ENCODE measurements at places on chromosomes 7 and 10.

GRCh38 chr10:60388709-60389301 is 870 bp downstream of the ANK3 start:
- DNase-seq: peak; percentile 10

GRCh38 chr10:4102802-4103344 is 317.9 kb upstream of the KLF6 start:
- no peak for DNase-seq

- DNase-seq: no peak
Observed at GRCh38 chr7:148921806-148922205, 37.7 kb upstream of the EZH2 start.

DNA sequence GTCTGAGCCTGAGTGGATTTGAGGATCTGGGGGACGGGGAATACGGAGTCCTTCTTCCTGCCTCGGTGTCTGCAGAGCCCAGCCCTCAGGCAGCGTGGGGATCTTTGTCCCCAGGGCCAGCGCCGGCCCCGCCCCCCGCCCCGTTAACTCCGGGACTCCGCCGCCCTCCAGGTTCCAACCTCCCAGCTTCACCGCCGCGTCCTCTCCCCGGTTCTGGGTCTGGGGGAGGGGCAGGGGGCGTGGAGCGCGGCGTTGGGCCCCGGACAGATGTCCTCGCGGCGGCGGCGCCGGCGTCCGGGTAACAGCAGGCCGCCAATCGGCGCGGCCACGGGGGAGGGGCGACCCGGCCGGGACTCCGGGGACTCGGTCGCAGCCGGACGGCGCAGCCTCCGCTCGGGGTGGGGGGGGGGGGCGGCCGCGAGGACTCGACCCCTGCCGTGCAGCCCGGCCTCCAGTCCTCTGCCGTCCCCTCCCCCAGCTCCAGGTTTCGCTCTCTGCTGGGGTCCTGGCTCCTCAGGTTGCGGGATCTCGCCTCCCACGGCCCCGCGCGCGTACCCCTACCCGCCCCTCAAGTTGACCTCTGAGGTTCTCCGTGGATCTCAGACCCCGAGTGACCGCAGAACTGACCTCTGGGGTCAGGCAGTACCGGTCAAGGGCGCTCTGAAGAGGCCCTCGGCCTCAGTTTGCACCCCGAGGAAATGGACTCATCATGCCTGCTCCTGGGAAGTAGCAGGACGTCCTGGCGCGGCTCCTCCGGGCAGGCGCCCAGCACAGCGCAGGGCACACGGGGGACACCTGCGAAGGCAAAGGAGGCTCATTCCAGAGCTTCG is 2.3 kb upstream of the ELFN1 start:
- DNase-seq: no peak

DNA sequence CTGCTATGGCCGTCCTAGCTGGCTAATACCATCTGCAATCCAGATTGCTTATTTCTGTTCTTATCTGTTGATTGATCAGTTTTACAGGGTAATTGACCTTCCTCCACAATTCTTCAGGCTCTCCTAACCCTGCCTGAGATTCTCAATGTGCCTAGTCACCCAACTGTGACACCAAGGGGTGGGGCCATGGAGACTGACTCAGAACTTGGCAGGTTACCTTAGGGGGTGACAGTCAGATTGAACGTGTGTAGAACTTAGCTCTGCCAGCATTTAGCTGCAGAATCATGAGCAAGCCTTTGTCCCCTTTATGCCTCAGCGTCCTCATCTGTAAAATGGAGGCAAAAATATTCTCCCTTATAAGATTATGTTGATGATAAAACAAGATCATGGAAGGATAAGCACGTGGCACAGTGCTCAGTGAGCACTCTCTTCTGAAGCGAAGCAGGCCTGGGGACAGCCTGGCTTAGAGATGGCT is 19.1 kb upstream of the LEP start:
- no peak for DNase-seq

GRCh38 chr10:3068968-3069737 is 1.8 kb downstream of the PFKP start:
- DNase-seq: peak; percentile 18

- no peak for DNase-seq
Observed at GRCh38 chr7:47875998-47876744, 72.1 kb downstream of the PKD1L1 start.

DNA sequence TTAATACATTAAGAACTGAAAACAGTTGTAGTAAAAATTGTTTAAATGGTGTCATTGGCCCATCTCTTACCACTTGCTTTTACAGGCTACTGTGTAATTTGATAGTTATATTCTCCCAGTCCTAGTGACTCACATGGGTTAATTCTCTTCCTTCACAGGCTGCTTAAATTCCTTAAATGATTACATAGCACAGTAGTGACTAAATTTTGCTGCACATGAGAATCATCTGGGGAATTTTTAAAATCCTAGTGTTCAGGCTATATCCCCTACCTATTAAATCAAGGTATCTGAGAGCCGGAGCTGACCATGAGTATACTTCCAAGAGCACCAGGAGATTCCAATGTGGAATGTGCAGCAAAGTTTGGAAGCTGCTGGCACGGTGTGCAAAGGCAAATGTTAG is 45.3 kb upstream of the ZNF800 start:
- no peak for DNase-seq

GRCh38 chr7:81256991-81257390 is 338.1 kb upstream of the SEMA3C start:
- peak; percentile 29 for DNase-seq

DNA sequence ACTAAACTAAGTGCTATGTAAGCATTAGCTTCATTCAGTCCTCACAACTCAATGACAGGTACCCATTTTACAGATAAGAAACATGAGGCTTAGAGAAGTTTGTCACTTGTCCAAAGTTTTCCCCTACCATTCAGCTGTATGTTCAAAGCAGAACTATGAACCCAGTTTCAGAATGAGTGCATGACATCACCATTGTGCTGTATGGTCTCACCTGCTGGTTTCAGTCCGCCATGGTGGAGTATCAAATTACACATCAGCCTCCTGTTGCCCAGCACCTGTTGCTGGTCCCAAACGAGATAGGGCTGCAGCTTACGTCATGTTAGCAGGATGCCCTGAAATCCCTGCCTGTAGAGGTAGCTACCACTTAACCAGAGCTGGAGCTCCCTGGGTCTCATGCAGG is 95.0 kb downstream of the DYNC1I1 start:
- DNase-seq: no peak

DNA sequence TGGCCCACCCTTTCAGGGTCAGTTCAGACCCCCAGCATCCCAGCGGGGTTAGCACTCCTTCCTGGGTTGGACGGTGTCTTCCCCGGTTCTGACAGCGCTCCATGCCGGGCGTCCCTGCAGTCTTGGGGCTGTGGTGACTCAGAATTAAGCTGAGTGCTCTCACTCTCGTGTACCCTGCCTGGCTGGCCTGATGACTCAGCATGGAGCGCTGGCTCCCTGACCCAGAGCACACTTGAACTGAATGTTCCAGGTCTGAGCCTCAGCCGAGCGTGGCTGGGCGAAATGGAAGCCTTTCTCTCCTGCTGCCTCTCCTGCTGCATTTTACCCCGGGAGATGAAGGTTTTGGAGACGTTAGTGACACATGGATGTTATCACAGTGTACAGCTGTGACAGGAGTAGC is 7.1 kb downstream of the BAG3 start:
- DNase-seq: peak; percentile 14

DNA sequence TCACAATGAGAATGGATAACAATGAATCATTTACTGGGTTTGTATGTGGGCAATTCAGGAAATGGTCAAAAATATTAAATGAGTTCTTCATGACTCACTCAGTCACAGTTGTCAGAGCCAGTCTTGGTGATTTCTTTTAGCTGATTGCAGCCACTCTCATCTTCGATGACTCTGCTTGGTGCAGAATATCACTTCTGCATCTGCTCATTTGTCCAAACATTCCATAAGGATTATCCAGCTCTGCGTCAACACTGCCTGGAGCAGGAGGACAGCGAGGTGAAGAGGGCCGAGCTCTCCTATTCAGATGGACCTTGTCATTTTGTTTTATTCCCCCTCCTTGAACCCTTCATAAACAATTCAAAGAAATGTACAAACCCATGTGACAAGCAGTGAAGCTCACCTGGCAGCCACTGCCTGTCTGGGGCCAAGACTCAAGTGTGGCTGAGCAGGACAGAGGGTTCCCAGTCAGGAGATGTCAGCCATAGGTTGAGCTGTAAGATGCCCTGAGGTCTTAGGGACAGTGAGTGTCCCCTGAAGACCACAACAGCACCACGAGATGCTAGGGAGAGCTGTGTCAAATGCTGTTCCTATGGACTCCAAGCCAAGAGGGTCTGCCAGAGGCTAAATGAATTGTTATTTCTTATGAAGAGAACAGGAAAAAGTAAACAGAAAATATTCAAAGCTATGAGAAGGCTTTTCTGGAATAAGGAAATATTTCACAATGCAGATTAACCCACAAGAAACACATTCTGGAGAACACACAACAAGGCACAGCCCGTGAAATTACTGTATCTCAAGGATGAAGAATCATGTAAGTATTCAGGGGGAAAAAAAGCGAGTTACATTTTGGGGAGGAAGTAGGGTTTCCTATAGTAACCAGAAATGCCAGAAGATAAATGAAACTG is 33.1 kb upstream of the EGFR start:
- DNase-seq: no peak

GRCh38 chr7:151376218-151376902 is 33.5 kb downstream of the WDR86 start:
- DNase-seq: no peak

DNA sequence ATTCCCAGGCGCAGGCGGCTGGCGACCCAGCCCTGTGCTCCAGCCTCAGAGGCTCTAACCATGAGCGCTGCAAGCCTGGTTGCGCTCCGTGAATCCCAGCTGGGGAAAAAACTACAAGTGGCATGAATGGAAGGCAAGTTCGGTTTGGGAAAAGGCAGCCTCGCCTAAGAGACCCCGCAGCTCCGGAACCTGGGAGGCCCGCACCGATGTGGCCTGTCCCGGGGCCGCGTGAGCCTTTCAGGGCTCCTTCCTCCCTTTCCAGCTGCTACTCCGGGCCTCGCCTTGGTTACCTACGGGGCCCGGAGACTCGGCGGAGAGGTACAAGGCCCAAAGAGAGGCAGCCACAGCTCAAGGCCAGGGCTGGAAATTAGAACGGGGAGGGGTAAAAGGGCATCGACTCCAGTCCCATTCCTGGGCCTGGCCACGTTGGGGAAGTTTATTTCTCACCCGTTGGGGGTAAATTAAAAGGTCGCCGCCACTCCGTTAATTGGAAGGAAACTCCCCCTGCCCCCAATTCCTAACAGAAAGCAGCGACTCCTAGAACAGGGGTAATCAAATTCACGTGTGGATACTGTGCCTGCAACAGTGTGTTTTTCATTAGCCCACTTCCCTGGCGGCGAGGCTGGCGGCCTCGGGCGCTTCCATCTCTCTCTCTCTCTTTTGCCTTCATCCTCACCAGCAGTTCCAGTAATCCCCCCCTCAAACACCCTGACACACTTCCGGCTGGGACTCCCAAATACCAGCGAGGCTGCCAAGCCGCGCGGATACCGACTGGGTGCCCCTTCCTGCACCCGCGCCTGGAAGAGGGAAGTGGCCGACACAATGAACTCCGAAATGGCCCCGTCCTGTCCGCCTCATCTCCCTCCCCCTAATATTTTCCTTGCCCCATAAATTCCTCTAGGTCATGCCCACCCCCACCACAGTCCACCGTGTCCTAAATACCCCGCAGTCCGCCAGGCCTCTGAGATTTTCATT is 1.5 kb upstream of the HOXA9 start:
- DNase-seq: no peak

- no peak for DNase-seq
Observed at GRCh38 chr10:114335614-114336013, 68.7 kb downstream of the AFAP1L2 start.

DNA sequence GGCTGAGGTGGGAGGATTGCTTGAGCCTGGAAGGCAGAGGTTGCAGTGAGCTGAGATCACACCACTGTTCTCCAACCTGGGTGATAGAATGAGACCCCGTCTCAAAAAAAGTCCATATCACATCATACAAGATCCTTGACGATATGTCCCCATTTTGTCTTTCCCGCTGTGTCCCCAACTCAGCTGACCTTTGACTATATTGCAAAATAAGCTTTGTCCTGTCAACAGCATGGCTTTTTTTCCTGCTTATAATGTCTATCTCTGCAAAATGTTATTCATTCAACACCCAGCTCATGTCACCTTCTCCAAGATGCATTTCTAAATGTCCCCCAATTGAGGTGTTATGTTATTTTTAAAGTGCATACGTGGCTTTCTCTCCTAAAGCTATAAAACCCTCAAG is 136.0 kb upstream of the KAT6B start:
- DNase-seq: no peak

- no peak for DNase-seq
Observed at GRCh38 chr7:20424500-20424899, 93.8 kb downstream of the ITGB8 start.

GRCh38 chr7:40586197-40586596 is 451.4 kb downstream of the SUGCT start:
- DNase-seq: peak; percentile 53

- DNase-seq: no peak
Observed at GRCh38 chr10:53356616-53357349, 584.2 kb upstream of the MBL2 start.

- no peak for DNase-seq
Observed at GRCh38 chr7:85095366-85095765, 91.5 kb downstream of the SEMA3D start.

- DNase-seq: no peak
Observed at GRCh38 chr10:81219758-81220157, 655.2 kb upstream of the NRG3 start.

DNA sequence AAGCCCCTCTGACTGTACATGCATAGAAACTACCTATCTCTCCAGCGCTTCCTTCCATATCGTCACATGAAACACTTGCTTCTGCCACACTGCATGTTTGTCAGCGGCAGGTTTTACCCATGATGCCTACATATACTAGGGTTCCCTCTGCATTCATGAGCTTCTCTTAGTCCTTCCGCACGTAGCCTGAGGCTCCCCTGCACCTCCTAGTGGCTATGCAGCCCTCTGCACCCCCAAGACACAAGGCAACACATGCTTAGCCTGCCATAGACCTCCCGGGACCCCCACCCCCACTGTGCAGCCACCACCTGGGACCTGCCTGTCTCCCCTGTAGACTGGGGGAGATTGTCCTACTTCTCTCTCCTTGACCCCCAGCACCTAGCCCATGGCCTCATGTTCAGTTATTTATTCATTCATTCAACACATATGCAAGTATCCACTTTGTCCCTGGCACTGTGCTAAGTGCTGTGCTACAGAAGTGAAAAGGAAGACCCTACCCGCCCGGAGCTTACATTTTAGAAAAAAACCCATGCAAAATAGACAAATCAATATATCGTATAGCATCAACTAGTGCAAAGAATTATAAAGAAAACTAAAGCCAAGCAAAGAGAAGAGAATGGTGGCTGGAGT is 23.5 kb downstream of the TMEM273 start:
- peak; percentile 40 for DNase-seq

GRCh38 chr10:84606428-84606827 is 278.0 kb downstream of the CCSER2 start:
- no peak for DNase-seq

GRCh38 chr7:114298011-114298410 is 116.6 kb upstream of the FOXP2 start:
- DNase-seq: no peak

DNA sequence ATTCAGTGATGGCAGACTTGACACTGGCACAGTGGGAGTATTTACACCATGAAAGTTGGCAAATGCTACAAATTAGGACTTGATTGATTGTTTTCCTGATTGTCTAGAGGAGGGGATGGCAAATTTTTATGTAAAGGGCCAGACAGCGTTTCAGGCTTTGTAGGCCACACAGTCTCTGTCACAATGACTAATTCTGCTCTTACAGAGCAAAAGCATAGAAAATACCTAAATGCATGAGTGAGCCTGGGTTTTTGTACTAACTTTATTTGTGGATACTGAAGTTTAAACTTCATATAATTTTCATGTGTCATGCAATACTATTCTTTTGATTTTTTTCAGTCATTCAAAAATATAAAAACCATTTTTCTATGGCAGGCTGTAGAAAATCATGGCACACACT is 9.0 kb upstream of the ARMS2 start:
- no peak for DNase-seq

GRCh38 chr7:29319719-29320521 is 125.3 kb downstream of the CHN2 start:
- DNase-seq: peak; percentile 93

Measured in inflammatory macrophage (primary cell).